ENCODE measurements at places on chromosomes 3 and 15.

- no peak for DNase-seq
These were observed 270.9 kb downstream of the ULK4 start for GRCh38 chr3:41690766-41691563.

GRCh38 chr3:49844464-49845183 lies 11.7 kb downstream of the TRAIP start:
- DNase-seq, result no peak

DNA sequence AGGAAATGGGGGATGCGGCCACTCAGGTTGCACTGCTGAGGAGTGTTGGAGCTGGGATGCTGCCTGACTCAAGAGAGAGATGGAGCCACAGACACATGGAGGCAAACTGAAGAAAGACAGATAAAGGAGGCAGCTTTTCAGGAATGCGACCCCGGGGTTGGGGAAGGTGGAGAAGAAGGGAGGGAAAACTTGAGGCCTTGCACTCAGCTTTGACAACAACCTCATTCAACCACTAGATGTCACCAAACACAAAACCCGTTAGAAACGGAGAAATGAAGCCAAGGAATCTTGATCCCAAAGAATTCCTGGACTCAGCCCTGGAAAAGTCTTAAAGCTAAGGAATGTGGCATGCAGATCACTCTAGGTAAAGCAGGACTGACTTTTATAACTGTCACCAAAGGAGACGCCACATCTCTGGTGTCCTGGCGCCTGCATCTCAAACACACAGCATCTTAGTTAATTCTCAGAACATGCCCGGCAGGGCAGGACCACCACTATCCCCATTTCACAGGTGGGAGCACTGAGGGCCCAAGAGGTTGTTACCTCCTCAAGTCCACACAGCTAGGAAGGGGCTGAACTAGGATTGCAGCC lies 59.6 kb upstream of the LMCD1 start:
- DNase-seq, result no peak

DNA sequence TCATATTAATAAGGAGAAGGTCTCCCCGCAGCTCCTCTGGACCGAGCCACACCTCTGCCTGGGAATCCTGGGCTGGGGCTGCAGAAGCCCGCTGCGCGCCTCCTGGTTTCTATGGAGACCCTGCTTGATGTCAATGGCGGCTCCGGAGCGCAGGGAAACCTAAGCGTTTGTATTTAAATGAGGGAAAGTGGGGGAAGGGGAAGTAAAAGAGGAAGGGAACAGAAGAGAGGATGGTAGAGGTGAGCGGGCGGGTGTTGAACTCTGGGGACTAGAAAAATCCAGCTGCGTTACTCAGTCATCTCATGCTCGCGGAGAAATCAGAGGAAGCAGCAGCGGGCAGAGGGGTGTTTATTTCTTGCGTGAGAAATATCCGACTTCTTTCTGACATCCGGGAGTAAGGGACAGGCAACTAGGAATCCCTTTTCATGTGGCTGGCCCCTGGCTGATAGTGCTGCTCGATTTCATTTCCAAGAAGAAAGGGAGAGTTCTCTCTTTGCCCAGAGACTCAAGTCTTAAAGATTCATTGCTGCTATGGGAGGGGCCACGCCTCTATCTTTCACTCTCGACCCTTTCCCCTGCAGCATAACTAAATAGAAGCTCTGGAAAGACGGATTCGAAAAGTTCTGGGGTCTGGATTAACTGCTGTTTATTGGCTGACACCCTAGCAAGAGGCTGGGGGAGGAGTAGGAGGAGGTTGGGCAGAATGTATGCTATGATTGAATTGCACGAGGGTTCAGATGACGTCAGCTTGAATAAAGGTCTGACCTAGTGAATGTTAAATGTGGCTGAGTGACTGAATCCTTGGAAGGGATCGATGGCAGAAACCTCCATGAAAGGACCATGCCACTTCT lies 110.5 kb upstream of the GAP43 start:
- DNase-seq, result peak; percentile 3

- DNase-seq, result no peak
These were observed 37.6 kb downstream of the RAB8B start for GRCh38 chr15:63226966-63227401.
